ENCODE measurements at places on chromosomes 12 and 14. TPM values are rescaled to one million over a fixed set of nuclear protein-coding genes. Genes with fewer than 3 reads are reported as not detected.

DNA sequence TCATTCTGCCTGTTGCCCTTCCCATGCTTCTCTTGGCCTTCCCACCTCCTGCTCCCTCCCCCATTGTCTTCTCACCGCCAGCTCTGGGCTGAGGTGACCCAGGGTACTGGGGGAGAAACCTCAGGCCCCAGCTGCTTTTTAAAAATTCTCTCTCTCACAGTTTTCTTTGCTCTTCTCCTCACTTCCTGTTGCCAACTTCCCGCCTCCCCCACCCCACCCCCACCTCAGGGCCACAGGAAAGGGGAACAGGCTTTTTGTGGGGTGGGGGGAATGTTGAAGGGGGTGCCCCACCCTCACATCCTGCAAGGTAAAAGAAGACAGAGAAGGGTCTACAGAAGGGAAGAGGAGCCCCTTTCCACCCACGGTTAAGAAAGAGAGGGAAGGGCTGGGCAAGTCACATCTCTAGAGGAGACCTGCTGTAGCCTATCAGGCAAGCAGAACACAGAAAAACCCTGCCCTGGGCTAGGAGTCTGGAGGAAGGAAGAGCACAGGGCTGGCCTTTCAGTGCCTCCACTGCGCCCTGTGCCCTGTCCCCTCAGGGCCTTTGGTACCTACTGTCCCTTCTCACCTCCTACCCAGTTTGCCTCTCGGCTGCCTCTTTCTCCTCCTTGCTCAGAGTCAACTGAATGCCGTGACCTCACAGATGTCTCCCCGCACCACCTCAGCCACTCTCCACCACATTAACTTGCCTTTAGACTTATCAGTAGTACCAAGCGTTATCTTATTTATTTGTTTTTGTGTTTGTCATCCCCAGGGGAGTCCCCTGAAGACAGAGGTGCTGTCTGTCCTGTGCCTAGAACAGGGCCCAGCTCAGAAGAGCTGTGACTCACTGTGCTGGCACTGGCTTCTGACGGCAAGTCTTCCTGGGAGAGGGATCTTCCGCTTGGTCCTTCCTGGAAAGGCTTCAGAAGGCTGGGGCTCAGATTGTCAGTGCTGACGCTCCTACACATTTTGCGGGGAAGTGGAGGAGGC lies 1.7 kb downstream of the ARHGAP9 start:
- DNase-seq = no peak

DNA sequence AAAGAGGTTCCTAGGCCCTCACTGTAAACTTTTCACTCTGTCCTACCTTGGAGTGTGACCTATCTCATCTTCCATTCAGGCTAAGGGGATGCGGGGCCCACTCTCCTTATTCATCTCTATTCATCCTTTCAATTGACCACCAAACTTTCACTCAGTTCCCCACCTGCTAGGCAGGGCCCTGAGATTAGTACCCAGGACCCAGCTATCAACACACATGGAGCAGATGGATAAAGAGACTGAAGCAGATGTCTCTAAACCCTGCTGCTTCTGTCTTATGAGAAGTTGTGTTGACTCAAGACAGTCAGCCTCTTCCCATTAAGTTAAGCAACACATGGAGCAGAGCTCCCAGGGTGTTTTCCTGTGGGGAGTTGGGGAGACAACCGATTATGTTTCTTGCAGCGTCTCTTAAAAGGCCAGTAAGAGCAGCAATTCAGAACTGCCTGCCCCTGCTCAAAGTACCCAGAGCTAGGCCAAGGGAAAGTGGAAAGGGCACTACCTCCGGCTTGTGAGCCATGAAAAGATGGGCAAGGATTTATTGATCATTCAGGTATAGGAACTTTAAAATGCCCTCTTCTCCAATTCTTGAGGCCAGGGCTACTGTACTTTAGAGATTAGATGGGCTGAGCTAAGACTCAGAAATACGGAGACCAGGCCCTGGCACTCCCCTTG lies 10.7 kb downstream of the KRT76 start:
- no peak for DNase-seq

DNA sequence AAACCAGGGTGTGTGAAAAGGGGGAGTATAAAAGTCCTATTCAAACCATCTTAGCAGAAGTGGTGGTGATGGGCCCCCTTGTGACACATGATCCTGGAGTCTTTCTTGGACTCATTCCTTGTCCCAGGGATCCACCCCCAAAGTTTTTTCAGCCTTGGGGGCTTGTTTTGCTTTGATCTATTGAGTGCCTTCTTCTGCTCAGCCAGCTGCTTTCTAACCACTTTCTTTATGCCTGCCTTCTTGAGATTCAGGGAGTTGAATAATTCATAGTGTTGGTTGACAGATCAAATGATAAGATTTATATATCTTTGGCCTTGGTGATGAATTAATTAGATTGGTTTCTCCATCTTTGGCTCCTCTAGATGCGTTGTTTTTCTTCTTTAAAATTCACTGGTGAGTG lies 926.7 kb downstream of the DIO2 start:
- DNase-seq = no peak

DNA sequence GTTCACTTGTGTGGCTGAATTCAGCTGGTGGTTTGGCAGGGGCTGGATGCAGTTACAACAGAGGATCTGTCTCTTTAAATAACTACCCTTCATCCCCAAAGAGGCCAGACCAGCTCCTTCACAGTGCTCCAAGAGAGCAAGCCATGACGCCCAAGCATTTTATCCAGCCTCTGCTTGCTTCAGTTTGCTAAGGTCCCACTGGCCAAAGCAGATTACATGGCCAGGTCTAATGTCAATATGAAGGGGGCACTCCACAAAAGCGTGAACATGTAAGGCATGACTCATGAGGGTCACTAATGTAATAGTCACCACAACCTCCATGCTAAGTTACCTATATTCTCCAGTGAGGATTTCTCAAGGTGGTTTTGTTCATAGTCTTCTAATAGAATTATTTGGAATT lies 62.9 kb downstream of the MARK3 start:
- no peak for DNase-seq

- DNase-seq = no peak
These were observed 51.7 kb upstream of the G2E3 start for GRCh38 chr14:30507209-30507608.

DNA sequence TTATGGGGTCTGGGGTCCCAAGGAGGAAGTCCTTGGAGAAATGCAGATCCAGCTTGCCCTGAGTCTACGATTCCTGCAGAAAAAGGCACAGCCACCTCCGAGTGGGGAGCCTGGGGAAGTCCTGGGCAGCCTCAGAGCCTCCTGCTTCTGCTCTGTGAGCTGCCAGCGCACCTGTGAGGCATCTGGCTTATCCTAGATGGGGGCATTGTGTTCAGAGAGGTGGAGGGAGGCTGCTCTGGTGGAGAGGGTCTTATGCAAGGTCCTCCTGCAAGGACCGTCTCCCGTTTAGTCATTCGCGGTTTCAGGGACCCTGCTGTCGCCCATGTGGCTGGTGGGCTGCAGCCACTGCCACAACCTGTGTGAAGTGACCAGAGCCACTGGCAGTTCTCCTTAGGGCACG lies 53.0 kb upstream of the PRMT8 start:
- no peak for DNase-seq

GRCh38 chr12:7161811-7162210 lies 27.7 kb upstream of the PEX5 start:
- no peak for DNase-seq

LRRK2 gene
- 0.43 TPM for total RNA-seq

DNA sequence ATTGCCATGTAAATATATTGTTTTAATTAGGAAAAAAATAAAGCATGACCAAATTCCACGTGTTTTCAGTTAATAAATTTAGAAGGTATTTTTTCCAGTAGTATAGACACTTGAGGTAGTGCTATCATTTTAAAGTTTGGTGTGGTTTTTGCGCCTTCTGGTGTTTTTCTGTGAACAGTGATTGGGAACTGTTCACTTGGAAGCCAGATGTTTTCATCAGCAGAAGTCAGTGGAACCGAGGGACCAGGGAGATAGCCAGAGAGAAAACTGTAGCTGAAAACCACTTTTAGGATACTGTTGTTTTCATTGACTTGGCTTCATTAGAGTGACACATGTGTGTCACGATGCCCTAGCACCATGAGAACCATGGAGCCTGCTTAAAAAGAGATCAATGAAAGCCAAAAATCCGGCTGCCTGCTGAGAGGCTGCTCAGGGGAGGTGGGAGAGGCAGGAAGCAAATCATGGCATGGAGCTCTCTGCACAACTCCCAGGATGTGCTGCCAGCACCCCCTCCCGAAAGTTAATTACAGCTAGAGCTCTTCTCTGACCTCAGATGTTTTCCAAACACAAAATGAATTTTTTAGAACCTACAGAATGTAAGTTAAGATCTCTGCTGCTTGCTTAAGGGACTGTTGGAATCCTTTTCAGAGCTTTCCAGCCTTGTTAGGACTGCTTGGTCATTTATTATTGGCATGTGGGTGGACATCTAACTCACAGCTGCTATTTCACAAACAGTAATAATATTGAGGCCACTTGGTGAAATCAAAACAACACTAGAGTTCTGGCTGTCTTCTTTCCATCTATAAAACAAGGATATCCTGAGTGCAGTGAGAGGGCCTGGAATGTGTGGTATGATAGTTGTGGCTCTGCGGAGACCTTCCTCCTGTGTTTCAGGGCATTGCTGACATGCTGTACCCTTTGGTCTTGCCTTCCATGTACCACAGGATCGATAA lies 192.3 kb downstream of the ANO4 start:
- no peak for DNase-seq

CLMN gene
- total RNA-seq = 9.6 TPM

DNA sequence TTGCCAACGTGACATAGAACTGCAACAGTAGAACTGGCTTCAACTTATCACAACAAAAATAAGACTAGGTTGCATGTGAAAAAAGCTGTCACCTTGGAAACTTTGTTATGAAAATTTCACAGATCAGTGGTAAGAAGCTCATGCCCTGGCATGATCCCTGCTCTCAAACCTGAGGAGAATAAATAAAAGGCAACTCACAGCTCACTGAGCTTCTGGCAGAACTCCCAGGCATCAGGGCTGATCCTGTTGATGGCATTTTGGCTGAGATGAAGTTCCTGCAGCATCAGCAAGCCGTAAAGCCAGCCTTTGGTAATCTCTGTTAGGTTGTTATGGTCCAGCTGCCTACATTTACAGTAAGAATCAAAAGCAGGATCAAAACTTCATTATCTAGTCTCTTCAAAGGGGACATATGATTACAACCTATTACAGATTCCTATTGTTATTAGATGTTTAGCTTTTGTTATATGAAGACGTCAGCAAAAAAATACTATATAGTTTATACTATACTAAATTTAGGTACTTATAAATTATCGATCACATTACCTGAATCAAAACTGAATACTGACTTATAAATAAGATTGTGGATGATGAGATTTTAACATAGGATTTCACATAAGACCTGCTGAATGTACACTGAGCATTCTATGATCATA lies 32.0 kb downstream of the LRIG3 start:
- peak; percentile 93 for DNase-seq

- no peak for DNase-seq
These were observed 659.1 kb downstream of the NRXN3 start for GRCh38 chr14:78829274-78829673.

HOXC6 gene
- 3.2 TPM for total RNA-seq

- DNase-seq = no peak
These were observed 44.1 kb upstream of the AMN start for GRCh38 chr14:102878174-102878969.

DNA sequence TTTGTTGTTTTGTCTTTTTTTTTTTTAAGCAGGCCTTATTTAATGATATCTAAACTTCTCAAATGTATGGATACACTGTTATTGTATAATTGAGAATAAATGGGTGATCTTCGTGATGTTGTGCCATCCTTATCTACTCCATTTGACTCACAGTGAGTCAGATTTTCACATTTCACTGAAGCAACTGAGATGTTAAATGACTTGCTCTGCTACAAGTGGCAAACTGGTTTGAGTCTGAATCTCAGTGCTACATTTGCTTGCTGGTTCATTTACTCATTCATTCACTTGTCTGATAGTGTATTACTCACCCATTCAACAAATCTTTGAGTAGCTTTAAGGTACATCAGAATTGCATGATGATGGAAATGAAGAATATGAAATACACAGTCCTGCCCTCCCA lies 2.6 kb downstream of the KIAA0586 start:
- peak; percentile 36 for DNase-seq

DNA sequence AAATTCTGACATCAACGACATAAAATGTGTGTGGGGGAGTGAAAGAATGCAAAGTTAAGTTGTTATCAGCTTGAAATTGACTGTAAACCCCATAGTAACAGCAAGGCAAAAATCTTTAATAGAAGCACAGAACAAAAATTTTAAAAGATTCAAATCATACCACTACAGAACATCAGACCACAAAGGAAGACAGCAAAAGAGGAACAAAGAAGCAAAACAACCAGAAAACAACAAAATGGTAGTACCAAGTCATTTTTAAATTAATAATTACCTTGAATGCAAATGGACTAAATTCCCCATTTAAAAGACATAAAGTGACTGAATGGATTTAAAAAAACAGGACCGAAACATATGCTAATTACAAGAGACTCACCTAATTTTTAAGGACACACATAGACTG lies 31.3 kb downstream of the A2M start:
- DNase-seq = no peak

DNA sequence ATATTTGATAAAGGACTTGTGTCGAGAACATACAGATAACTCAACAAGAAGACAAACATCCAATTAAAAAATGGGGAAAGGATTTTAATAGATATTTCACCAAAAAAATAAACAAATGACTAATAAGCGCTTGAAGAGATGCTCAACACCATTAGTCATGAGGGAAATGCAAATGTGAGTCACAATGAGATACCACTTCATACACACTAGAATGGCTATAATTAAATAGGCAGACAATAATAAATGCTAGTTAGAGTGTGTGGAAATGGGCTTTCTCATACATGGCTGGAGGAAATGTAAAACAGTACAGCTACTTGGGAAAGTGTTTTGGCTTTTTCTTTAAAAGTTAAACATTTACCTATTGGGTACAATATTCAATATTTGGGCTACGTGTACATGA lies 34.8 kb downstream of the DLK1 start:
- peak; percentile 31 for DNase-seq

GDF3 gene
- total RNA-seq = not detected

ASB2 gene
- 1.4 TPM for total RNA-seq

- no peak for DNase-seq
These were observed 32.1 kb downstream of the TXNRD1 start for GRCh38 chr12:104247698-104248097.

GRCh38 chr12:47297993-47298392 lies 218.2 kb upstream of the AMIGO2 start:
- no peak for DNase-seq

DNA sequence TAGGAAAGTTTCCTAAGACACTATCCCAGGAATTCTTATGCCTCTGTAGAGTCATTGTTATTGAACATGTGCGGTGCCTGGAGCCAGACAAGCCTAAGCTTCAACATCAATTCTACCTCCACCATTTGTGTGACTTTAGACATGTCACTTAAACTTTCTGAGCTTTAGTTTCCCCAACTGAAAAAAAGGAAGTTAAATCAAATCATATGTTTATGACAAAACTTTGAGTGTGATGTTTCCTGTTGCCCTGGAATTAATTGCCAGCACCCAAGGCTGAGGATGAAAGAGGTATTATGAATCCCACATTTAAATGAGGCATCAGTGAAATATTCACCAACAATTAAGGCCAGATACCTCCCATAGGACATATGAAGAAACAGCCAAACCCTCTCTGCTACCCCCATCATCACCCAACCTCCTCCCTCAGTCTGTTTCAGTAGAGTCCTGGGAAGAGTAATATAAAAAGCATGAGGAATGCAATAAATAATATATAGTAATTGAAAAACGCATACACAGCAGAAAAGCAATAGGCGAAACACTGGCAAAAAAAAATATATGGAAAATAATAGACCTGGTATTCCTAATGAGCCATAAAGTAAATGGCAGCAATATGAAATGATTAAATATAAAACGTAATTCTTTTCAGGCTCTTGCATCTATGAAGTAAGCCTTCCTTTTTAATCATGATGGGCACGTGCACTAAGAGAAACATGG lies 182.0 kb upstream of the DCN start:
- DNase-seq = no peak

GRCh38 chr12:71804505-71804904 lies 35.1 kb upstream of the TBC1D15 start:
- DNase-seq = no peak

All from epithelial cell of proximal tubule (primary cell).